H7 (cell line): ENCODE measurements at places on chromosomes 7 and 10. TPM values are rescaled to one million over a fixed set of nuclear protein-coding genes. Genes with fewer than 3 reads are reported as not detected.
A peak's percentile ranks its signal among the peaks of the same experiment; 100 is the strongest.

Gene VSIR
- total RNA-seq = 0.04 and 0.31 TPM in 2 replicates

DNA sequence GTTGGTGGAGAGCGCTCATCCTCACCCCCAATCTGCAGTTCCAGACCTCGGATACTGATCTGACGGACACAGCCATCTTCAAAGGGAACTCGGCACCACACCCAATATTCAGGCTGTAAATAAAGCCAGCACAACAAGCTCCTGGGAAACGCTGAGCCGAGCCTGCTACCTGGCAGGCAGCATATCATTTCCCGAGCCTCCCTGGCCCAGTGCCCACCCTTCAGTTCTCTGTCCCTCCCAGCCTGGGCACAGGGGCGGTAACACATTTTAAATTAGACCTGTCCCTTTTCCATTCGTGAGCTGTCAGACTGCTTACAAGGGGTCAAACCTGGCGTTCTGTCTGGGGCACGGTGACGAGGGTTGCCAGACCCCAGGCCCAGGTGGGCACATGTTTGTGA lies 250.5 kb downstream of the ARHGAP12 start:
- DNase-seq = no peak

DNA sequence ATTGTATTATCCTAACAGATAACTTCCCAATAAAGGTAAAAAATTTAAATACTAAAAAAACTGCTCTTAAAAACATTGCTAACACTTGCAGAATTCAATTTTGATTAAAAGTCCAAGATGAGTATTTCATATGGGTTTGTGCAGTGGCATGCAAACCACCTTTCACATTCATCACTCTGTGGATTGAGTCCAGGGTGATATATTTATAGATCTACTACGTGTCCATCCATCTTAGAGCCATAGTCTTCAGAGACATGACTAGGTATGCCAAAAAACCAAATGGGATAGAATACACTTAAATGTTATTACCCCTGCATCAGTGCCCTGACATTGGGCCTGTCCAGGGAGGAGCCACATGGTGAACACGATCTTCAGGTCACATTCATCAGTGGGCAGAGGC lies 96.0 kb downstream of the DOCK4 start:
- no peak for DNase-seq

DNA sequence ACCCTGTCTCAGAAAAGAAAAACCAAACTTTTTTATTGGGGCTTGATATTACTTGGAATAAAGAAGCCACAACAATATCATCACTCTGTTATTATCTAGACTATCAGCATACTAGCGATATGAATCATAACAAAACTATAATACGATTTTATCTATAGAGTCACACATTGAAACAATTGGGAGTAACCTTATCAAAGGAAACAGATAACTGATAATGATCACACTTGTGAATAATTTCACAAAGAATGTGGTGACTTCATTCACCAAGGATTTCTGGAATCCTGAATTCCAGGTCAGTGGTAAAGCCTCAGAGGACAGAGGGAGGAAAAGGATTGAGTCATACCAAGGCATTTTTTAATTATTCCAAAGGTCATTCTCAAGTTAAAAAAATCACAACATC lies 32.1 kb upstream of the NMT2 start:
- peak; percentile 46 for DNase-seq

- peak; percentile 90 for DNase-seq
Measured at GRCh38 chr10:101130984-101131961, at the start of gene TLX1. Gene TLX1, plus strand, starts transcription at chr10:101131300. Its CDS starts 242 bp downstream, at chr10:101131542.

DNA sequence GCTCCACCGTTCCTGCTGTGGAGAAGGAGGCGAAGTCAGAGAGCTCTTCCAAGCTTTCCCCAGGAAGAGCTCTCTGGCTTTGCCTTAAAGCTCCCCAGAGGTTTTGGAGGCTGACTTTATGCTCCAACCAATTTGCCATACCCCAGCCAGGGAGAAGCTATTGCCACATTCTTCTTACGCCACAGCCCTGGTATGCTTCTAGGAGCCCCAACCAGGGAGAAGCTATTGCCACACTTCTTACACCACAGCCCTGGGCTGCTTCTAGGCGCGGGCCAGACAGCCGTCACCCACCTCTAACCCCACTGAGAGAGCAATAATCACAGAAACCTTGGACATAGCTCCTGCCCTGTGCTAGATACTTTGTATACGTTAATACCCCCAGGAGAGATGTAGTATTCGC lies 951 bp downstream of the ELOVL3 start:
- DNase-seq = no peak

DNA sequence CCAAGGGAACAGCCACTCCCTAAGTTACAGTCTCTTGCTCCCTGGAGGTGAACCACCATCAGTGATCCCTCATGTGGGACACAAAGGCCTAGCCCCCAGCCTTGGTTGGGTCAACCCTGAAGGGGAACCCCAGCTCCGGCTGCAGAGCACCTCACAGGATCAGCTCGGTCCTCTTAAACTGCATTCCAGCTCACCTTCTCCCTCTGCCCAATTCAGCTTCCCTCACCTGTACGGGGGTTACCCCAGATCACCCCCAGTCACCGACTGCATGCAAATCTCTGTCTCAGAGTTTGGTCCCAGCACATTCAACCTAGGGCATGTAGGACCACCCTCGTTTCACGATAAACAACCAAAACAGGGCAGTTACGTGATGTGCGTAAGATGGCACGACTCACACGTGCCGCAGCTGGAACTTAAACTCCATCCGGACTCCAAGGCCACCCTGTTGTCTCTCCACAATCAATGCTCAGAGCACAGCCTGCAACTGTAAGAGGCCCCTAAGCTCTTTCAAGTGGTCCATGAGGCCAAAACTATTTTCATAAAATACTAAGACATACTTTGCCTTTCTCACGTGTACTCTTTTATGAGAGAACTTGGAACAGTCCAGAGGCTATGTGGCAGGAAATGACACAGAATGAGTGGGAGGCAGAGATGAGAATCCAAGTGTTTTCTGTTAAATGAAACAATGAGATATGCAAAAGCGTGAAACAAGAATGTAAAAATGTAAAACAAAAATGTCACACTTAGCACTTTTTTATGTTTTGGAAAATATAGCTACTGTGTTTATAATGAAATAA lies 285.2 kb downstream of the PTPRN2 start:
- peak; percentile 29 for DNase-seq

- DNase-seq = no peak
Measured at GRCh38 chr10:124701881-124702656, 42.1 kb downstream of the FAM53B start.

DNA sequence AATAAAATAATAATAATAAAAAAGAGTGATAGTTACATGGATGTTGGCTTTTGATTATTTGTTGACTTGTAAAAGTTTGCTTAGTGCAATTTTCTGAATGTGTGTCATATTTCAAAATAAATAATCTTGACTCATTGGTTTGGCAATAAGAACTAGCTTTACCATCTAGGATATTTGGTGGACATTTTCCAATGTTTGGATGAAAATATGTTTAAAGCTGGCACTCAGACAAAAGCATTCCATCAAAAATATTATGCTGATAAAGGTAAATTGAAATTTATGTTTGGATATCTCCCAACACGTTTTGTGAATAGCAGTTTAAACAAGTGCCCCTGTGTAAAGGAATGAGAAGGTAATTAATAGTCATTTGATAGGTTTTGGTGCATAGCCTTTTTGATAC lies 62.5 kb upstream of the KCNMA1 start:
- DNase-seq = no peak
